ENCODE measurements at places on chromosomes 7 and 10. TPM values are rescaled to one million over a fixed set of nuclear protein-coding genes. Genes with fewer than 3 reads are reported as not detected.

Gene NRAP
- polyA plus RNA-seq = 0.03 TPM

Gene LAMB1
- 887 TPM for polyA plus RNA-seq

Gene MYH16
- 0.21 TPM for polyA plus RNA-seq

Gene FZD1
- 61.8 TPM for polyA plus RNA-seq

Gene RADIL
- 1.8 TPM for polyA plus RNA-seq

Gene RNF32
- 3.2 TPM for polyA plus RNA-seq

Gene FLNC
- polyA plus RNA-seq = 18.6 TPM

Gene HABP2
- polyA plus RNA-seq = 0.84 TPM

Gene GTF2IRD2
- 31.5 TPM for polyA plus RNA-seq

Gene HTR7
- polyA plus RNA-seq = 1.1 TPM

Gene PNLIPRP2
- not detected for polyA plus RNA-seq

Gene TSPAN33
- polyA plus RNA-seq = 63.0 TPM

Gene RHEB
- polyA plus RNA-seq = 137 TPM

Gene AEBP1
- 58.4 TPM for polyA plus RNA-seq

Gene VWDE
- 5.9 TPM for polyA plus RNA-seq

Gene JAKMIP3
- polyA plus RNA-seq = 0.17 TPM

Gene NANOS1
- 5.3 TPM for polyA plus RNA-seq

Gene PIP4K2A
- 26.4 TPM for polyA plus RNA-seq

Gene GIMAP2
- polyA plus RNA-seq = 7.4 TPM

Gene TMEM213
- 44.3 TPM for polyA plus RNA-seq

Gene LRGUK
- polyA plus RNA-seq = 1.0 TPM

Gene SLC18A2
- 1.2 TPM for polyA plus RNA-seq

Gene LRRC72
- not detected for polyA plus RNA-seq

Gene ECD
- polyA plus RNA-seq = 34.7 TPM

Gene KNDC1
- 11.4 TPM for polyA plus RNA-seq

Gene ACSL5
- 6.2 TPM for polyA plus RNA-seq
